ENCODE measurements at places on chromosomes 4 and X.
A peak's percentile ranks its signal among the peaks of the same experiment; 100 is the strongest.

DNA sequence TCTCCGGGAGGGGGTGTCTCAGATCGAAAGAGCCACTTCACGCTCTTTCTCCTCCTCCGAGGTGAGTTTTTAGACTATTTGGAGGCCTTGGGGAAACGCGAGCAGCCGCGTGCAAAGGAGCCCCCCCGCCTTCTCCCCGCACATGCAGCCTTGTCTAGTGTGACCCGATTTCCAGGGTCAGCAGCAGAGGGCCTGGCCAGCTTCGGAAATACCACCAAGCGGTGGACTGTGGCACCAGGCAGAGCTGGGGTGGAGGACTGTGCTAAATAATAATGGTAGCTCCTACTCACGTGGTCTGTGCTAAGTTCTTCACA is 79.3 kb upstream of the BCOR start:
- DNase-seq, result no peak

- no peak for DNase-seq
Observed at GRCh38 chrX:115892787-115893671, 277.5 kb upstream of the AGTR2 start.

DNA sequence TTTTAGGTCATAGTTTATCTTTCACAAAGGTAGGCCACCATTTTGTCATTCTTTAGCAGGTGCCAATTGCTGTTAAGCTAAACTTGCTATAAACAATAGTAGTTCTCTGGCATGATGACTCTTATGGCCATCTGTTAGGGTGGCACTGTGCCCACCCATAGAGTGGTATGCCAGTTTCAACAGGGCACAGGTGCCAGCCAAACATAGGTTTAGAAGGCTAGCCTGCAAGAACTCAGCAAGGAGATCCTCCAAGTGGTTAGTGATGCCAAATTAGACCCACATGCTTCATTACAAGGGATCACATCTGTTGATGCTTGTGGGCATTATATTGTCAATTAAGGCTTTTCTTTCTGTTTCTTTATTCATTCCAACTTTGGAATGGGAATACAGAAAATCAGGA is 204.5 kb downstream of the FMR1NB start:
- DNase-seq, result no peak

- DNase-seq, result no peak
Observed at GRCh38 chr4:15777697-15778288, 335 bp upstream of the CD38 start.

DNA sequence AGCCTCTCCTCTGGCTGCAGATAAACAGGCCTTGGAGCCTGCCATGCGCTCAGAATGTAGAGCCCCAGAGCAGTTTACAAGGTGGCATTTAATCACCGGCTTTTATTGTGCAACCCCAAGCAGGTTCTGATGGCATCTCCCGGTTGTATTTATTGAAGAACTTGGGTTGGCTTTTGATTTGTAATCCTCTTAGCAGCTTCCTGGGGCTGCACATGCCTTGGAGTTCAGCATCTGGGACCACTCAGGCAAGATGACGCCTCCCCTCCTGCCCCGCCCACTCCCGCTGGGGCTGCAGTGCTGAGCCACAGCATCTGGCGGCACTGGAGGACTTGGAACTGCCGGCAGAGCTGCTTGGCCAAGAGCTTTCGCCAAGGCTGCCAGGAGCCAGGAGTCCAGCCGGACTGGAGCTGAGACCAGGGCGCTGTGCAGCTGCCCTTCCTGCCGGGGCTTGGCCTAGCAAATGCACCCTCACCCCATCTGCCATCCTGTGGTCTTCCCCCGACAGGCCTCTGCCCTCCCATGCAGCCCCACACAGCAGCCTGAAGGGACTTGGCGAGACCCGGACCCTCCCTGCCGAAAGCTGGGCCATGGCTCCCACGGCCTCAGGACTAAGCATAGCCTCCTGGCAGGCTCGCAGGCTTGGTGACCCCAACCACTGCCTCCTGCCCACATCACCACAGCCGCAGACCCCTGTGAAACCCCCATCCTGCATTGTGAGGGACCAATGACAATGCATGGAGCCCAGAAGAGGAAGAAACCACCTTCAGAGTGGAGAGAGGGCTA is 5.4 kb downstream of the HTRA3 start:
- peak; percentile 77 for DNase-seq

Data from BJ (cell line).